Occipital lobe (tissue), 3 donors: ENCODE measurements at places on chromosomes 16 and 17. TPM values are rescaled to one million over a fixed set of nuclear protein-coding genes. Genes with fewer than 3 reads are reported as not detected.

DNA sequence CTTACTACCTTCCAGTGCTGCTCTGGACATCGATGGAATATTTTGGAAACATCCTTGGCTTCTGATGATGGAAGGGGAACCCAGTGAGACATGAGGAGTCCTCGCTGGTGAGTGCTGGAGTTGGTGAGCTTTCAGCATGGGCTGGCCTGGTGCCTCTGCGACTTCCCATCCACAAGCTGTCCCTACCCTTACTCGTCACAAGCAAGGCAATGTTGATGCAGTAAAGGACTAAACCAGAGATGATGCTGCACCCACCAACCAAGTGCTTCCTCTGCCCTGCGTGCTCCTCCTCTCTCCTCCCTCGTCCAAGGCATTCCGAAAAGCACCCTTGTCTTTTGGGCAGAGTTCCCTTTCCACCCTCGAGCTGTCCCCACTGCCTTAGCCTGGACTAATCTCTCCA lies 154.7 kb downstream of the GRIN2A start:
- peak; percentile 36 for DNase-seq

- no peak for DNase-seq
These were observed 85.5 kb upstream of the HNF1B start for GRCh38 chr17:37830151-37830993.

GRCh38 chr17:42676424-42677011 lies at the start of gene PLEKHH3:
Gene PLEKHH3 (minus strand): TSS chr17:42676994. CDS start chr17:42676563, 431 bp downstream.
- DNase-seq: no peak

Gene TBC1D3C
- not detected for total RNA-seq

- no peak for DNase-seq
These were observed 236.3 kb downstream of the KCNJ2 start for GRCh38 chr17:70405492-70406220.
